Activated naive CD4-positive, alpha-beta T cell treated with anti-CD3 and anti-CD28 coated beads for 36 hours (primary cell): ENCODE measurements at places on chromosomes 1 and 21. TPM values are rescaled to one million over a fixed set of nuclear protein-coding genes. Genes with fewer than 3 reads are reported as not detected.
A peak's percentile ranks its signal among the peaks of the same experiment; 100 is the strongest.

Gene SPRR1A
- total RNA-seq = not detected

Gene PLPPR4
- not detected for total RNA-seq

Gene CHAF1B
- total RNA-seq = 30.5 TPM

Gene SLC35F3
- not detected for total RNA-seq

Gene MIXL1
- not detected for total RNA-seq

GRCh38 chr1:234515821-234516241, 36.9 kb upstream of the TARBP1 start:
- peaks cover 23% of the 10 kb centered on the region for H3K4me1 ChIP-seq
- no peaks in the 10 kb centered on the region for H3K27me3 ChIP-seq
- no peak for DNase-seq
- H3K27ac ChIP-seq = peak overlapping the region; percentile 31

DNA sequence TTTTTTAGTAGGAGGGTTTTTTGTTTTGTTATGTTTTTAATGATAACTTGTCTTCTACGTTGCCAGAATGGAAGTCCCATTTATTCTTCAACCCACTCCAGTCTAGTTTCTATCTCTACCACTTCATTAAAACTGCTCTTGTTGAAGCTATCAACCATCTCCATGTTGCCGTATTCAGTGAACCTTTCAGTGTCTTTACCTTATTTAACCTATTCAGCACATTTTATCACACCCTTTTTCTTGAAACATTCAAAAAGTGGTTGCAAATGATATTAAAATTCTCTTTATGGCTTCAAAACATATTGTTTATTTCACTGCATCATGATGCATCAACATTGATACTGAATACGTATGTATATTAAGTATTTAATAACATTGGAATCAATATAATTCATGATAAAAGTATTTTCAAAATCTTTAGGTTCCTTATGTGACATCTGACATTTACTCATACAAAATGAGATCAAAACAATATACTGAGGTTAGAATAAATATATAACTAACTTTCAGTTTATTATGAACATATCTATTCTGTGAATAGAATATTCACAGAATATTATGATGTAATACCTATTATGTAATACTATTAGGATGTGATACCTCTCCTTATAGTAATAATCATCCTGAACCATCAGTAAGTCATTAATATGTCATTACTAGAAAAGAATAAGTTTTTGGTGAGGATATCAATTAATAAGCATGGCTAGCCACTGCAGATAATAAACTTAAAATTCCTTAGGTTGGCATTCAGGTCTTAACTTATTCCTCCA, 52.0 kb upstream of the ADAR start:
- no peak overlapping the region for H3K27ac ChIP-seq
- H3K36me3 ChIP-seq = no peaks in the 10 kb centered on the region
- H3K4me3 ChIP-seq = no peak overlapping the region
- H3K27me3 ChIP-seq = peaks cover 18% of the 10 kb centered on the region
- no peak for DNase-seq

DNA sequence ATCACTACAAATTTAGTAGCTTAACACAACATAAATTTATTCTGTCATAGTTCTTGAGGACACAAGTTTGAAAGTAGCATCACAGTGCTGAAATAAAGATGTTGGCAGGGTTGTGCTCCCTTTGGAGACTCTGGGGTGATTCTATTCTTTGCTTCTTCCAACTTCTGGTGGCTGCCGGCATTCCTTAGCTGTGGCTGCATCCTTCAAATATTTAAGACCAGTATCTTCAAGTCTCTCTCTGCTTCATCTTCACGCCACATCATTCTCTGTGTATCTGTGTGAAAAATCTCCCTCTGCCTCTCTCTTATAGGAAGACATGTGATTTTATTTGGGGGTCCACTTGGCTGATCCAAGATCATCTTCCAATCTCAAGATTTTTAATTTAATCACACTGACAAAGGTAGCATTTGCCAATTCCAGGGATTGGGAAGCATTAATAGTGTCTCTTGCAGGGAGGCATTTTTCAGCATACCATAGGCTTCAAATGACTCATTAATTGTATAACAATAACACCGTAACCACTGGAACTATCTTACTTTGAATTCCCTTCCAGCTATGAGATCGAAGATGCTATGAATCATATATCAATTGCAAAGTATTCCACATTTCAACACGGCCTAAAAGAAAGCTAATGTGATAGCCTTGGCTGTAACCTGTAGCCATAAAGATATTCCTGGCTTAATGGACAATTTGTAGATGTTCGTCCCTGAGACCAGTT, 74.6 kb downstream of the DPT start:
- no peak overlapping the region for H3K27ac ChIP-seq
- H3K4me1 ChIP-seq = no peaks in the 10 kb centered on the region
- H3K4me3 ChIP-seq = no peak overlapping the region
- no peaks in the 10 kb centered on the region for H3K27me3 ChIP-seq
- DNase-seq = no peak

DNA sequence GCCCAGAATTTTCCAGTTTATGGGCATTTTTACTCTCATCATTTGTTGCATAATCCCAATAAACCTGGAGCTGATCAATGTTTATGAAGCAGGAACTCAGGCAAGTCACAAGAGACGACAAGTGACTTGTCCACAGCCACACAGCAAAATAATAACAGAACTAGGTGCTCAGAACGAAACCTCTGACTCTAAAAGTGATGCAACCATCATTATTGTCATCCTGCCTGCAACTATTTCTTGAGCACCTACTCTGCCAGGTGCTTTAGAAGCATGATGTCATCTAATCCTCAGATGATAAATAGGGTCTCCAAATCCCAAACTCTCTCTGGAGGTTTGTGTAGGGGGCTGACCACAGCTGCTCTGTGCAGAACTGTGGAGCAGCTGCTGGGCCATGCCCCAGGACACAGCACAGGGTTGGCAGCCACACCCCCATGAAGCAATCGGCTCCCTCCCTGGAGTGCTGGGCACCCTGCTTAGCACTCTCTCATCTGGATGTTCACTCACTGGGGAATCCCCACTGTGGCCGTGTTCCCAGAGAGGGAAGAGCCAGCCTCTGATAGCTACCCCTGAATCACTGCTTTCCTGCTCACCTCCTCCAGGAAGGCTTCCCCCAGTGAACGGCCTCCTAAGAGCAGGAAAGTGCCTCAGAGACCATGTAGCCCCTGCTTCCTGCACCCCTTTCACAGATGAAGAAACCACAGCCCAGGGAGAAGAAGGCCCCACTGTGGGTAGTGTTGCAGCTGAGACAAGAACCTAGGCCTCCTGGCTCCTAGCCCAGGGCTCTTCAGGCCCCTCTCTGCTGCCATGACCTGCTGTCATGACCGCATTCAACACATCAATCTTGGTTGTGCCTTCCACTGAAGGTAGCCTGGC, 2.1 kb downstream of the TTC22 start:
- no peaks in the 10 kb centered on the region for H3K27me3 ChIP-seq
- H3K27ac ChIP-seq = peak overlapping the region; percentile 91
- peaks cover 2% of the 10 kb centered on the region for H3K36me3 ChIP-seq

DNA sequence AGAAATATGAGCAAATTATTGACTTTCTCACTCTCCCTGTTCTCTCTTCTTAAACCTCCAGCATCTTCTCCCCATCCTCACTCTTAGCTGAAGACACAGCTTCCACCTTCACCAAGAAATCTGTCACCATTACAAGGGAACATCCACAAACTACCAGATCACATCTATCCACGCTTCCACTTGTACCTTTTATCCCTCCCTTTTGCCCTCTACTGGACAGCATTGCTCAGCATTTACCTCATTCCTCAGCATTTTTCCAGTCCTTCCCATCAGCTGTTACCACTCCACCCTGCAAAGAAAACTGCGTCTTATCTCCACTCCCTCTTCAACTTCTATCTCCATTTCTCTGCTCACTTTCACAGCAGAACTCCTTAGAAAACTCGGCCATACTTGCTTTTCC, 42.6 kb downstream of the KCNJ6 start:
- no peaks in the 10 kb centered on the region for H3K36me3 ChIP-seq
- no peak for DNase-seq
- H3K27me3 ChIP-seq = peaks cover 3% of the 10 kb centered on the region
- H3K27ac ChIP-seq = no peak overlapping the region

- H3K36me3 ChIP-seq = peaks cover 7% of the 10 kb centered on the region
- DNase-seq = peak; percentile 11
- H3K27ac ChIP-seq = no peak overlapping the region
Measured at GRCh38 chr1:165875171-165875570, 47.8 kb downstream of the UCK2 start.

DNA sequence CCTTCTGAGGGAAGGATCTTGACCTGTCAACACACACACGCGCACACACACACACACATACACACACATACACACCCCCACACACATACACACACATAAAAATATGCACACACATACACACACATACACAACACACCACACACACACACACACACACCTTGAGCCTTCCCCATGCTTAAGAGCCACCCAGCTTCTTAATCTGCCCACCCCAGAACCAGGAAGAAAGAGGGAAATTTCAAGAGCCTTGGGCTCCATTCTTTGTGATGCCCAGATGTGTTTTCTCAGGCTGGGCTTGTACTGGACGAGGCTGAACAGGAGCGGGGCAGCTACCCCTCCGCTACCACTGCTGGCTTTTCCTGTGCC, 643.5 kb downstream of the KIF26B start:
- no peak overlapping the region for H3K4me3 ChIP-seq
- peaks cover 4% of the 10 kb centered on the region for H3K36me3 ChIP-seq
- no peaks in the 10 kb centered on the region for H3K4me1 ChIP-seq
- no peaks in the 10 kb centered on the region for H3K27me3 ChIP-seq

DNA sequence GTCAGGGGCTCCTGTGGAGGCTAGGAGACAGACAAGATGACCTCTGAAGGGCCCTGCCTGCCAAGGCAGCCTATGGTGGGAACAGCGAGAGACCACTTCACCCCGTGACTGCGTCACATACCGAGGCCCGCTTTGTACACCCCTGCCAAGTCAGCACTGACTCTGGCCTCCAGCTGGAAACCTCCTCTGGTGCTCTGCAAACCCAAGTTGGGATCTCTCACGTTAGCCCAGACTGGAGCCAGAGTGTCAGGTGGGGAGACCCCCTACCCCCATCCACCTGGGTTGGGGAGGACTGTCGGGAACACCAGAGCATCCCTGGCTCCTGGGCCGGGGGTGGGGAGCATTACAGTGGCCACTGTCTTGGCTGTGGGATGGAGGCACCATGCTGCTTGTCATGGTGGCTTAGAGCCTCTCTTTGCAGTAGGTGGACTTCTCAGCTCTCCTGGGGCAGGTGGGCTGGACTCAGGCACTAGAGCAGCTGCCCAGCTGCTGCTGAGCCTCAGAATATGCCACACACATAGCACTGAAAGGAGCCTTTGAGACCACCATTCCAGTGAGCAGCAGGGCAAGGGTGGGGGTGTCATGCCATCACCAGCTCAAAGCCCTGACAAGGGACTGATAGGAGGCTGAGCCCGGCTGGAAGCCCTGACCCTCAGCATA, 50.4 kb downstream of the ELK4 start:
- H3K4me1 ChIP-seq = peaks cover 2% of the 10 kb centered on the region
- no peak overlapping the region for H3K27ac ChIP-seq
- peaks cover 4% of the 10 kb centered on the region for H3K27me3 ChIP-seq
- H3K4me3 ChIP-seq = no peak overlapping the region

GRCh38 chr1:10698726-10699469, 97.5 kb downstream of the CASZ1 start:
- no peak for DNase-seq
- H3K36me3 ChIP-seq = no peaks in the 10 kb centered on the region
- no peak overlapping the region for H3K27ac ChIP-seq
- peaks cover 13% of the 10 kb centered on the region for H3K4me1 ChIP-seq

GRCh38 chr1:226029568-226030225, 30.6 kb upstream of the SDE2 start:
- H3K36me3 ChIP-seq = no peaks in the 10 kb centered on the region
- no peak for DNase-seq
- H3K4me1 ChIP-seq = no peaks in the 10 kb centered on the region
- no peak overlapping the region for H3K4me3 ChIP-seq
- no peak overlapping the region for H3K27ac ChIP-seq

- no peaks in the 10 kb centered on the region for H3K4me1 ChIP-seq
- H3K27ac ChIP-seq = no peak overlapping the region
- DNase-seq = no peak
- peaks cover 7% of the 10 kb centered on the region for H3K27me3 ChIP-seq
- H3K36me3 ChIP-seq = no peaks in the 10 kb centered on the region
Measured at GRCh38 chr1:218536296-218536986, 191.3 kb downstream of the TGFB2 start.

GRCh38 chr1:38334930-38335592, 288.5 kb upstream of the POU3F1 start:
- H3K4me3 ChIP-seq = no peak overlapping the region
- no peaks in the 10 kb centered on the region for H3K36me3 ChIP-seq
- peak; percentile 28 for DNase-seq
- H3K4me1 ChIP-seq = peaks cover 8% of the 10 kb centered on the region
- peaks cover 3% of the 10 kb centered on the region for H3K27me3 ChIP-seq

GRCh38 chr21:42257091-42257765, 38.3 kb downstream of the ABCG1 start:
- no peak overlapping the region for H3K4me3 ChIP-seq
- peaks cover 18% of the 10 kb centered on the region for H3K4me1 ChIP-seq
- DNase-seq = no peak
- no peaks in the 10 kb centered on the region for H3K27me3 ChIP-seq
- no peak overlapping the region for H3K27ac ChIP-seq
- H3K36me3 ChIP-seq = no peaks in the 10 kb centered on the region

DNA sequence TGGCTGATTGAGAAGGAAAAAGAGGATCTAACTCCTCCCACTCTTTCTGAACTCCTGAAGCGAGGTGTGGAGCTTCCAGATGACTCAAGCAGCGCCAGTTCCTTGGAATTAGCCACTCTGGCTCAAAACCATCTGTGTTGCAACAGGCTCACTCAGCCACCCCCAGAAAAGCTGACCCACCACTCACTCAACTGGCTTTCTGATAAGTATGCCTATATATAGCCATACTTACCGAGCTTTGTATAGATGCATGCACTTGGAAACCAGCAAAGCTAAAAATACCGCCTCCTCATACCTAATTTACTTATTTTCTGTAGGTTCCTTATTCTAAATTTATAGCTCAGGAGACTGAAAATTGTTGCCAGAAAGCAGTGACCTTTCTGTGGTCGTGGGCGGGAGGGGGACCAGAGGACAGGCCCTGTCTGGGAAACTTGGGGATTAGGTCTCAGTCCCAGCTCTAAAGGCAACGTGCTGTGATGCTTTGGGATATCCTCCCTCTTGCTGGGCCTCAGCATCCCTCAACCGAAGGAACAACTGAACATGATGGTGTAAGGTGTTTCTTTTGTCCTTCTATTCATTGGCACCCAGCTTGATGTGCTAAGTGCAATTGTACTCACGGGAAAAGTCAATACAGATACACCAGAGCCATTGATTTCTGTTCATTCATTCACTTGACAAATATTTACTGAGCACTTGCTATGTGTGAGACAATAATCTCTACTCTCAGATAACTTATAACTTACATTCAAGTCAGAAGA, 65.7 kb downstream of the NENF start:
- H3K4me1 ChIP-seq = no peaks in the 10 kb centered on the region
- H3K36me3 ChIP-seq = no peaks in the 10 kb centered on the region
- no peak overlapping the region for H3K27ac ChIP-seq
- H3K4me3 ChIP-seq = no peak overlapping the region
- DNase-seq = no peak
